NCI-H526 (cell line): ENCODE measurements at places on chromosomes 7 and 10.

GRCh38 chr7:23490357-23491135 lies 20.3 kb upstream of the IGF2BP3 start:
- DNase-seq, result no peak

DNA sequence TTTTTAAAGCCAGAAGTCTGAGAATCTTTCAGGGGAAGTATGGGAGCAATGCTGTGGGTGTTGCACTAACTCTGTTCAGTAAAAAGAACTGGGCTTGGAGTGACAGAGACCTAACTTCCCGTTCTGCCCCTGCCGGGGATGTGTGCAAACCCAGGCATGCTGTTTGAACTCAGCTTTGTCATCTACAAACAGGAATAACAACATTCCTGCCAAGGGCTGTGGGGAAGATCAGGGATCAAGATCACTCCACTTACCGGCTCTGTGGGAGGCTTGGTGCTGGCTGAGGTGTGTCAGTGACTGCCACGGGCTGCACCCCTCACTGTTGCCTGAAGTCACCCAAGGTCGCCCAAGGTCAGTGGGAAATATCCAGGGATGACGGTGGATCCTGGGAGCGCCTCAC lies 23.1 kb upstream of the DRGX start:
- no peak for DNase-seq

DNA sequence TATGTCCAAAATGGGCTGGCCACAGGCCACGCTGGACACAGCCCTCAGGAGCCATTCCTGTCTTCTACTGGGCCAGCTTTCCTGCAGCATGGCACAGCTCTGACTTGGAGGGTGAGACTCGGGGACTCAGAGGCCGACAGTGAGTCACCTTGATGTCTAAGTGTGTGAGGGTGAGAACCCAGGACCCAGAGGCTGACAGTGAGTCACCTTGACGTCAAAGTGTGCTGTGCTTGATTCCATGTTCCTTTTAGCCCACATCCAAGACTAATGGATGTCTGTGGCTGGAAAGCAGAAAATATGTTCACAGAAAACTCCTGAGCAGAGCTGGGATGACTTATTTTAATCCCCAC lies 6.0 kb upstream of the FAM170B start:
- no peak for DNase-seq

- DNase-seq, result no peak
Observed at GRCh38 chr7:23065974-23066373, 39.6 kb upstream of the KLHL7 start.

DNA sequence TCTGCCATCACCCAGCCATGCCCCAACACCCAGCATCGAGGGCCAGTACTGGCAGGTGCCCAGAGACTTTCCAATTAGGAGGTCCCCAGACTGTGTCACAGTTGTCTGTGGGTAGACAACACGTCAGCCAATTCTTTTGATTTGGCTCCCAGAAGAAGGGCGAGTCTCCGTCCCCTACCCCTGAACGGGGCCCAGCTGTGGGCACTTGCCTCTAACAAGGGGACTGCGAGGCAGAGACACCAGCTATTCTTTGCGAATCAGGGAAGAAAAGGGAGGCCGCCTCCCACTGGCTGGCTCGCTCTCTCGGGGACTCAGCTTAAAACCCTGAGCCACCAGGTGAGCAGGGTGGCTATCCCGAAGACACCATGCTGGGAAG lies 167.3 kb downstream of the USP6NL start:
- no peak for DNase-seq

GRCh38 chr7:150965273-150965830 lies 12.8 kb downstream of the KCNH2 start:
- DNase-seq, result no peak

GRCh38 chr7:139582130-139582650 lies 58.7 kb downstream of the CLEC2L start:
- DNase-seq, result no peak

- no peak for DNase-seq
Observed at GRCh38 chr10:48501226-48501625, 103.6 kb downstream of the ARHGAP22 start.

- DNase-seq, result no peak
Observed at GRCh38 chr7:142894112-142894984, 8.8 kb upstream of the TRPV6 start.

- DNase-seq, result no peak
Observed at GRCh38 chr10:110334061-110334656, 29.4 kb upstream of the SMNDC1 start.

DNA sequence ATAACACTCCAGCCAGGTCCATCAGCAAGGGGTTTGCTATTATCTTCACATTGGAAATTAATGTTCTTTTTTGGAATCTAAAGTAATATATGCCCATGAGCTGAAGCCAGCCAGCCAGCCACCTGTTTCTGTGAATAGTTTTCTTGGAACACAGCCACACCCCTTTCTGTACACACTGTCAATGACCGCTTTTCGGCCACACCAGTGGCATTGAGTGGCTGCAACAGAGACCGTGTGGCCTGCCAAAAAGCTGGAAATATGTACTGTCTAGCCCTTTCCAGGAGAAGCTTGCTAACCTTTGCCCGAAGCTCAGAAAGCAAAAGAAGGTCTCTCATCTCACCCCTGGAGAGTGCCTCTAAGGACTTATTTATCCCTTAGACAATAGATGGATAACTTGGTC lies 98.5 kb upstream of the NPS start:
- no peak for DNase-seq

DNA sequence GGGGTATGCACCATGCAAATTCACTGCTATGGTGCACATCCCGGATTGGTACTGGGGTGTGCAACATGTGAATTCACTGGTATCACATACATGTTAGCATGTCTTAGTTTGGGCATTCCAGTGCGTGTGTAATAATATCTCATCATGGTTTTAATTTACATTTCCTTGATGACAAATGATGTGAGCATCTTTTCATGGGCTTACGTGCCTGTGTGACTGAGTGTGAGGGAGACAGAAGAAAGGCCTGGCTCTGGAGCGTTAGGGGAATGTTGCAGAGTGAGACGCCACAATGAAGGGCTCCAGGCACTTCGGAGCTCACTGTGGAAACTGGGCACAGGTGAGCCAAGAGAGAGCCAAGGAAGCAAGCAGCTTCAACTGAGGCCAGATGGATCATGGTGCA lies 162.6 kb downstream of the UBE2H start:
- no peak for DNase-seq

DNA sequence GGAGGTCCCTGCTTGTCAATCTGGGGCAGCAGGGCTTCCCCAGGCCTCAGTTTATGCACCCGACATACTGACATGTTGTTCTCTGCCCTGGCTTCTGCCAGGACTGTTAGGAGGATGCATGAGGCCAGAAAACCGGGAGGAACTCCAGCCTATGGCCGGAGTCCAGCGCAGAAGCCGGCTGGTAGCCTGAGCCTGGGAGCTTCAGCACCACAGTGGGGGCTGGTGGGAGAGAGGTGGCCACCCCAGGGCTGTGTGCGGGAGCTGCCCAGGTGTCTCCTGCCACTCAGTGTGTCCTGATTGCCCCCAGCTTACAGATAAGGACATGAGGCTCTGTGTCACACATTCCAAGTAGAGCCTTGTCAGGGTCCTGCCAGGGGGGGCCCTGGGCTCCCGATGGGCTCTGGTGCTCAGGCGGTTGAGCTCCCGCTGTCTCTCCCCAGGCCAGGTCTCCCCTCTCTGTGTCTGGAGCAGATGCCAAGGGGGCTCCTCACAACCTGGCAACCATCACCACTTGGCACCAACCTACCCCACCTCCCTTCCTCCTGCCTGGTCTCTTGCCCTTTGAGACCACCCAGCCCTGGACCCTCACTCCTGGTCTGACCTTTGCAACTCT lies 32.3 kb downstream of the PPIF start:
- DNase-seq, result no peak
